Activated naive CD4-positive, alpha-beta T cell (primary cell): ENCODE measurements at places on chromosomes 5 and 9.

DNA sequence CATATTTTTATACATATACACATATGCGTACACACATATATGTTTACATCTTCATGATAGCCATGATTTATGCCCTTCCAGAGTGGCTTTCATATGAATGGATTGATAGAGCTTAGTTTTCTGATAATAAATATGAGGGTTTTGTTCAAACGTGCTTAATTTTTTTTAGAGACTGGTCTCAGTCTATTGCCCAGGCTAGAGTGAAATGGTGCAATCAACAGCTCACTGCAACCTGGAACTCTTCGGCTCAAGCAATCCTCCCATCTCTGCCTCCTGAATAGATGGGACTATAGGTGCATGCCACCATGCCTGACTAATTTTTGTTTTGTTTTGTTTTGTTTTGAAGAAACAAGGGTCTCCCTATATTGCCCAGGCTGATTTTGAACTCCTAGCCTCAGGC, 48.6 kb upstream of the ZSWIM6 start:
- no peak for DNase-seq

DNA sequence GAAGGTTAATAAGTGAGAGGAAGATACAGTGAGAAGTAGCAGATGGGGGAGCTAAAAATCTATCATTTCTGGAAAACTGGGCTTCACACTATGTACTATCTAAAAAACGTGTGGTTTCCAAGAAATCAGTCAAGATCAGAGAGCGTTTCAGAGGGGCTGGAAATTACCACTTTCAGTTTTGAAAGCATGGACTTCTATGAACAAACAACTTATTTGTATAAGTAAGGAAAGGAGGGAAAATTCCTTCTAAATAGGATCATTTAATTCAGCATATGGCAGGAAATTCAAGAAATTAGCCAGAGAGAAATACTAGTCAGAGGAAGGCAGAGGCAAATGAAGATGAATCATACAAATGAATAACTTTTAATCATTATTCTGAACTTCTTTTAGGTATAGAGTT, 11.3 kb downstream of the TNC start:
- no peak for DNase-seq

DNA sequence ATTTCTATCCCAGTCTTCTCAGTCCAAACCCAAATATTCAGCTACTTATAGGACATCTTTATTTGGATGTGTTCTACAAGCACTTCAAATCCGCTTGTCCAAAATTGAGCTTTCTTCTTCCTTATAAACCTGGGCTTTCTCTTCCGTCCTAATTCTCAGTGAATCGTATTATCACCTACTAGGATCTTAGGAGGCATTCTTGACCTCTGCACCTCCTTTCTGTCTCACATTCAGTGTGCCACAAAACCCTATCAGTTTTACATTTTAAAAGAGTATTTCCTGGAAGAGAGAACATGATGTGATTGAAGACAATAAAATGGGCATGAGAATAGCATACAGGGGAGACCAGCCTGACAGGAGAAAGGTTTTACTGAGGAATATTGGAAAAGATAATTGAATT, 16.8 kb upstream of the GNE start:
- DNase-seq: no peak

GRCh38 chr5:79686799-79687198, 2.8 kb upstream of the CMYA5 start:
- no peak for DNase-seq

DNA sequence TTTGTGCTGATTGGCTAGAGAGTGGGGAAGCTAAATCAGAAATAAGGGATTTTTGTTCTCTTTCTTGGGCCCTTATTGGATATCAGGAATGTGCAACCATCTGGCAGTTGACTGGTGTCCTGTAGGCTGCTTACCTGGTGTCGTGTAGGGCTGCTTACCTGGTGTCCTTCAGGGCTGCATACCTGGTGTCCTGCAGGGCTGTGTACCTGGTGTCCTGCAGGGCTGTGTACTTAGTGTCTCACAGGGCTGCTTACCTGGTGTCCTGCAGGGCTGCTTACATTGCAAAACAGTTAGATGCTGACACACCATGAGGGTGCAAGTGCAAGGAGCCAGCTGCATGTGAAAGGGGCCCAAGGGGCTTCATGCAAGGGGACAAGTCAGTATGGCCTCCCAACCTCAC, 249.3 kb downstream of the ICE1 start:
- DNase-seq: no peak

DNA sequence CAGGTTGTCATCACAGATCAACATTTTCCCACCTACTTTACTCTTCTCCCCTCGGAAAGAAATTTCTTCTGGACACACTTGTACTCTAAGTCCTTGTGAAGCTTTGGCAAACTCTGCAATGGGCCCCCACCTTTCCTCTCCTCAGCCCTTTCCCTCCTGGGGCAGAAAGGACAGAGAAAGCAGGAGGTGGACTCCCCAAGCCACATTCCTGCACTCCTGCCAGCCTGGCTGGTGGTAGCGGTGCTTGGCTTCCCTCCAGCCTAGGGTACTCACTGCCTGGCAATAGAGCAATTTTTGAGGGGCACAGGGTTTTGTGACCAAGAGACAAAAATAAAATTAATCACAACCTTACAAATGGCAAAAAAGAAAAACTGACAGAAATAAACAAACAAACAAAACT, 451.4 kb downstream of the ZSWIM6 start:
- DNase-seq: no peak

DNA sequence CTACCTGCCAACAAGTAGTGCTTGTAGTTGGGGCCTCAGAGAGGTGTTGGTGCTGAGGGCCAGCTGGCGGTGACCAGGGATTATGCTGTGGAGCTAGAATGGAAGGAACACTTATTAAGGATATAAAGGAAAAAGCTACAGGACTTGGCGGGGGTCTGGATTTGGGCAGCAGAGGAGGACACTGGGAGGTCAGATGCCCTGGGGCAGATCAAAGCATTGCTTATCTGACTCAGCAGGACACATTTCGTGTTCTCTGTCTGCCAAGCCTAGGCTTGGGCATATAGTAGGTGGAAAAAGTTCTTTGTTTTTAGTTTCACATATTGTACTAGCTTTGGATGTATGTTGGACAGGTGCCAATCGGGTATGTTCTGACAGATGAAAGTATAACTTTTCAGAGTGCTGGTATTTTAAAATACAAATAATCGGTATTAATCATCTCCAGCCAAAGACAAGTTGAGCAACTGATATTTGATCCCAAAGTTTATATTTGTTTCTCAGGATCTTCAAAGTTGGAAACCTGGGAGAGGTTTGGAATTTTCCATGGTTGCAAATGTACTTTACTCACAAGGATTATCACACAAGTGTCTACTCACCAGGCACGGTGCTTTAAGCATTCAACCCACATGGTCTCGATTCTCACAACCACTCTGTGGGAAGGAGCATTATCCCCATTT, 69.4 kb downstream of the IQGAP2 start:
- DNase-seq: no peak

DNA sequence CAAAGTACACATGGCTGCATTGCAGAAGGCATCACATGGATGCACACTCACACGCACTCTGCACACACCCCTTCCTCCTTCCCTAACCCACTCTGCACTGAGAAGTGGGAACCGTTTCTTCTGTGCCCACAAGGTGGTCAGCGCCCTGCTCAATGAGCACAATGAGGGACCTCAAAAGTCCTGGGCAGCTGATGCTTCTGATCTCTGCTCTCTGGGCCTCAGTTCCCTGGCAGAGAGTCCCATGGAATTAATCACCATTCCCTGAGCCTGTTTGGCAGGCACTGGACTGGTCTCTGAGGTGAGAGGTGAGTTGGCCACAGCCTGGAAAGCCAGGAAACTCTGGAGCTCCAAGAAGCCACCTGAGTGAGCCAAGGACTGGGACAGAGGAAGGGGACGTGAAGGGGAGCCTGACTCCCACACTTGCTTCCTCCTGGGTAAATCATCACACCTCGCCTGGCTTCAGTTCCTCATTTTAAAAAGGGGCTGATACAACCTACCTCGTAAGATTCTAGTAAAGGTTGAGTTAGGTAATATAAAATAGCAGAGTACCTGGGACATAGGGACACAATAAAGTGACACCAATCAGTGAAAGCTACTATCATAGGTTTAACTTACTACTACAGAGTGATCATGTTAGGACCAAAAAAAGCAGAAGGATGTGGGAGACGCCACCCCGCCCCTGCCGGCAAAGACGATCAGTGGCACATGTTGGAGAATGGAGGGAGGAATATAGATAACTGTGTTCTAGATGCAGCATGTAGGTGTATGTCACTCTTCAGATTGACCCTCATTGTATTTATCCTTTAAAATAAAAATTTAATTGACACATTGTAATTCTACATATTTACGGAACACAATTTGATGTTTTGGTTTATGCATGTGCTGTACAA, 21.1 kb upstream of the IGFBPL1 start:
- DNase-seq: no peak

DNA sequence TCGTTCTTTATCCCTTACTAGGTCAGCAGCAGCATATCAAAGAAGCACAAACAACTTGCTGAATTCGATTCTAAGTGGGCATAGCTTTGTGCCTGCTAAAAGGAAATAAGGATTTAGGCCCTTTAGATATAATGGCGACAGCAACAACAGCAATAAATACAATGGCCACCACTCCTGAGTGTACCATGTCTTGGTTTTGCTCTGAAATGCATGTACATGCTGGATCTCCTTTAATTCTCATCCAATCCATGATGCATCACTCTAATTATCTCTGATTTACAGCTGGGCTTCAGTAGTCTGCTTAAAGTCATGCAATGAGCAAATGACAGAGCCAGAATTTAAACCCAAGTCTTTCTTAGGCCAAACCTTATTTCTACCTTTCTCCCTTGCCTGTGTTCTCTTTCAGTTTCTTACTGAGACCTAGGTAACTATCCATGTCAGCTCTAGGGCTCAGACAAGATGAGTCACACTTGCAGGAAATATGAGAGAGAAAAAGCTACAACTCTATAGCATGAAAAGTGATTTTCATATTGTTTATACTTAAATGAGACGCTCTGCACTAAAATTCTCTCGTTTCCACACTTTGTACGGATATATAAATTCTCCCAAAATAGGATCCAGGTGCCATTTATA, 111.8 kb downstream of the HMHB1 start:
- DNase-seq: no peak

GRCh38 chr9:89669361-89669842, 64.6 kb downstream of the GADD45G start:
- no peak for DNase-seq

DNA sequence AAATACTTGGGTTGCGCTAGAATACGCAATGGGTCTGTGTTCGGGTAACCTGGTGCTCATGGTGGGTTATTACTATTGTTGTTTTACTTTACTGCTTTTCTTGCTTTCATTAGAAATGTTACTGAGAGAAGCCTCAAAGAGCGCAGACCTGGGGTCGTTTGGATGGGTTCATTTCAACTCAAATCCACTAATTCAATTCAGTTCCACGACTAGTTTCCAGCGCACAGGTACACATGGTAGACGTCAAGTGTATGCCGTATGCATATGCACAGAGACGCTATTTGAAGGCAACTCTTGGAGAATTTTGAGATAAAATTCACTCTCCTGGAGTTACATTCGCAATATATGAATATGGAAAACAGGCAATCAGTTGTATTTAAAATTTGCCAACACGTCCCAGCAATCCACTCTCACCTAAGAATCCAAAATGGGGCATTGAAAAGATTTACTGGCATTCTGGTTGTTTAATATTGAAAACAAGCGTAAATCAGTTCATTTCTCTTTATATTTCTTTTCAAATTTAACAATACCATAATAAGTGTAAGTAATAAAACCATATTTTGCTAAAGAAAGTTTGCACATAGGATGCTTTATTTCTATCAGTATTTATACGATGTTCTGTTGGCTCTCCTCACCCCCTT, 4.4 kb upstream of the PAX5 start:
- no peak for DNase-seq

- no peak for DNase-seq
These were observed 13.9 kb upstream of the NAA35 start for GRCh38 chr9:85927076-85927475.

DNA sequence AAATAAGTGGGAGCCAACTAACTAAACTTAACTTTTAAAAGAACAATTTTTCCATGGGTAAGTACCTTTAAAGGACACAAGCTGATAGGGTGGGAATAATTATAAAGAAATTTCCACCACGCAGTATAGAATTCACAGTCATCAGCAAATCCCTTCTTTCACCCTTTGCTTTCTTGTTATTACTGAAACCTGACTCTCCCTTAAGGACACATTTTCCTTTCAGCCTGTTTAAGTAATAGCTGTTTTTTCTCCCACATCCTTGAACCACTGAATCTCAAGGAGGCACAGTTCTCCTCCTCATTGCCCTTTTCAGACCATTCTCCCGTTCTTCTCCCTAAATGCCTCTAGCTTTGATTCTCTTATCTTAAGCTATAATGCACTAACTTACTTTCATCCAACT, 6.3 kb downstream of the C5orf15 start:
- DNase-seq: no peak

DNA sequence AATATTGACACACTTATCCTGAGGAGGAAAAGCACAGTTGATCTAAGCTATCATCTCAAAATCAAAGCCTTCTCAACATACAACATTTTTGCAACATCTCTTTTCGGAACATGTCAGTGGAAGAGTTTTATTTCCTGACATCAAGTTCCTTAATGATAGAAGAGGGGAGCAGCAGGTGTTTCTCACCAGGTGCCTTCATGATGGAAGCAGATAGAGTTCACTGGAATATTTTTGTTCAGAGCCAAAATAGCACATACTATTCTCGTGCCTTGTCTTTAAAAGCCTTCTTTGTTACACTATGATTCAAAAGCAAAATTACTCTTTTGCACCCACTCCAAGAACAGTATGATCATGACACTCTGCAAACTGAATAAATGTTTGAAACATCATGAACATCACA, 176.9 kb upstream of the CCNG1 start:
- DNase-seq: no peak

DNA sequence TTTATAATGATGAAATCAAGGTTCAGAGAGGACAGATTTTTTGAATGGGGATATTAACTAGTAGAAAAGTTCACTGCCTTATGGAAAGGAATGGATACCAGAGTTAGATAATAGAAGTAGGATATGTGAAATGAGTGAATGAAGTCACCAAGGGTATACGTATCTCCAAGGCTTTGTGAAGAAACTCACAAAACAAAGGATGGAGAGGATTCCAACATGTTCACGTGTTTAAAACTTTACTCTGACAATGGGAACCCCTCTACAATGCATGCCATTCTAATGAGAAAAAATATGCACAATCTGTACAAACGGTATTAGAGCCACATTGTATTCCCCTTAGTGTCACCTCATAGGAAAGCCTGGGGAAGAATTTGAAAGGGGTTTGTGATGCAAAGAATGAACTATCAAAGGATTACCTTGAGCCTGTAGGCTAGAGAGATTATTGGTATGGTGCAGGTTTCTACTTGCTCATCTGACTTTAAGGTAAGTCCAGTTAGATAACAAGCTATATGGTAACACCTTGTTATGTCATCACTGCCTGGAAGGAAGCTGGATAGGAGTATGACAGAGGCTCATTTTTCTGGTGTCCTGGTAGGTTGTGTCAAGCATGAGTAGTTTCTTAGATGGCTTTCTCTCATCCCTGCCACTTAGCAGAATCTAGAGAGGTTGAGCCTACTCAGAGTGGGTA, 250.3 kb upstream of the SEMA6A start:
- DNase-seq: no peak
